ENCODE measurements at places on chromosomes 1 and 21.

DNA sequence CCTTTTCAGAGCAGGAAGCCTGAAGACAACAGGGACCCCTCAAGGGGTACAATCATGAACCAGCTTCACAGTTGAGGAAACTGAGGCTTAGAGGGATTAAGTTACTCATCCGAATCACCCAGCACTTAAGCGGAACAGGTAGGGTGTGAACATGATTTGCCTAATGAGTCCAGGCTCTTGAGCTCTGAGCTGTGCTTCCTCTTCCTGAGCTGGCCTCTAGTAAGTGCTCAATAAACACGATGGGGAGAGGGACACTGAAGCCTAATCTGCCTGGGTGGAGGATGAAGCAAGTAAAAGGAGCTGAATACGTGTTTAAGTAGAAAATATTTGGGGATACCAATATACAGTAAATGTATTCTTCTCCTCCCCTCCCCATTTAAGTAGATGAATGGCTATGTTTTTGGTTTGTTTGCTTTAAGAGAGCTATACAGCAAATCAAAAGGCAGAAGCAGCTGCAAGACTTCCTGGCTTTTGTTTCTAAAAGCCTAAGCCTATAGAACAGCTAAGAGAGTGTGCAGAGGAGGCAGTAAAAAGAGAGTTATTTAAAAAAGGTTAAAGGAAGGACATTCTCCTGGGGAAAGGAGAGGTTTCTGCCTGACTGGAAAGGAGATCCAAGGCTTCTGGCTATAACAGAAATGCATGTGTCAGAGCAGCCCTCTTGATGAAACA, 20.5 kb downstream of the STPG1 start:
- DNase-seq = no peak

GRCh38 chr1:149942207-149942606, 5.5 kb upstream of the MTMR11 start:
- DNase-seq = no peak

DNA sequence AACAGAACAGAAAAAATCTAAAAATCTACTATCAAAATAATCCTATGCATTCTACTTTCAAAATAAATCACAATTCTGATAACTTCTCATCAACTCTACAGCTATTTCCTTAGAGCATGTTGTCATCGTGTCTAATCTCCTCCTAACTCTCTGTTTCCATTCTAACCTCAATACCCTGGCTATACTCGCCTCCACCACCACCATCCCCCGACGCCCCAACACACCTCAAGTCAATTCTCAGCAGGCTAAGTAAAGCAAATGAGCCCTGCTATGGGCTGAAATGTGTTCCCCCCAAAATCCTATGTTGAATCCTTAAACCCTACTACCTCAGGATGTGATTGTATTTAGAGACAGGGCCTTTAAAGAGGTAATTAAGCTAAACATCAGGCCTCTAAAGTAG, 34.6 kb downstream of the NRDC start:
- no peak for DNase-seq

DNA sequence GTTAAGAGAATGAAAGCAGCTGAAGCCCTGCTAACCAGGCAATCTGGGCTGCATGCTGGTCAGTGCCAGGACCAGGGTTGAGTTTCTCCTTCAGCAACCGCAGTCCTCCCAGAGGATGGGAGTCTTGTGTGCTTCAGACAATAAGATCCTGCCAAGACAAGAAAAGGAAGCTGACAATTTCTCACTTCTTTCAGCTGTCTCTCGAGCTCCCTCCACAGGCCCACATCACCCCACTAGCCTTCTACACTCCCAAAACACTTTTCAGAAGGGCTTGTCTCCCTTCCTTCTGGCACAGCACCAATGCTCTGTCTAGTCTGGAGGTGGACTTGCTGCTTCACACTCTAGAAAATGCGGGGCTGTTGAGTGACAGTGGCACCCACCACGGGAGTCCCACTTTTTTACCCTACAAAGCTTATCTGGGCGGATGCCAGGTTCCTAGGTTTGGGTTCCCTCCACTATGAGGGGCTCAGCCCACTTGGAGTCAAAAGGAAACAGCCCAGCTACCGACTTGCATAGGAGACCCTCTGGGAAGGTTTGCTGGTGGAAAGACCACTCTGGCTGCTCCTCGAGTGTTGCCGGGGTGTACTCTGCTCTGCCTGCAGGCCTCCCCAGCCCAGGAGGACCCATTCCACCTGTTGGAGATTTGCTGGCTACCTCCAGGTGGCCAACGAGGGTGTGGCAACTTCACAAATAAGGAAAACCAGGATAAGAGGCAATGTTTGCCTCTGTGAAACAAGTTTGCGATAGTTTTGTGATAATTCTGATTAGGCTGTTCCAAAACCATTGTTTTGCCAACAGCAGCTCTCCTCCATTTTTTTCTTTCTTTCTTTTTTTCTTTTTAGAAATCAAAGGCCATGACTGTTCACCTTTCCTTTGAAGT, 68.9 kb downstream of the TENT5C start:
- no peak for DNase-seq

DNA sequence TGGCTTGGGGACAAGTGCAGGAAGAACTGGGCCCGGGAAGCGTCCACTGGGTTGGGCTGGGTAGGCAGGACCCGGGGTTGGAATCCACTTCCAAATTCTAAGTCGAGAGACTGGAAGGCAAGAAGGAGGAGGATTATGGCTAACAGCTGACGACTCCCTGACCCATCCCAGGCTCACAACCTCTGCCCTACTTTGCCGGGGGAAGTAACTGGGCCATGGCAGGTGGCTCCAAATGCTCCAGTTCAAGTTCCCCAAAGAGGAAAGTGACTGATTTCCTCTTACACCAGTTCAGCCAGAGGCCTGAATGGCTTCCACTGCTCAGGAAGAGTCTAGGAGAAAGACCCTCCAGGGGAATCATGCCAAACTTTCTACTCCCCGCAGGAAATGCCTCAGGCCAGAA, 11.4 kb downstream of the EMC1 start:
- no peak for DNase-seq

DNA sequence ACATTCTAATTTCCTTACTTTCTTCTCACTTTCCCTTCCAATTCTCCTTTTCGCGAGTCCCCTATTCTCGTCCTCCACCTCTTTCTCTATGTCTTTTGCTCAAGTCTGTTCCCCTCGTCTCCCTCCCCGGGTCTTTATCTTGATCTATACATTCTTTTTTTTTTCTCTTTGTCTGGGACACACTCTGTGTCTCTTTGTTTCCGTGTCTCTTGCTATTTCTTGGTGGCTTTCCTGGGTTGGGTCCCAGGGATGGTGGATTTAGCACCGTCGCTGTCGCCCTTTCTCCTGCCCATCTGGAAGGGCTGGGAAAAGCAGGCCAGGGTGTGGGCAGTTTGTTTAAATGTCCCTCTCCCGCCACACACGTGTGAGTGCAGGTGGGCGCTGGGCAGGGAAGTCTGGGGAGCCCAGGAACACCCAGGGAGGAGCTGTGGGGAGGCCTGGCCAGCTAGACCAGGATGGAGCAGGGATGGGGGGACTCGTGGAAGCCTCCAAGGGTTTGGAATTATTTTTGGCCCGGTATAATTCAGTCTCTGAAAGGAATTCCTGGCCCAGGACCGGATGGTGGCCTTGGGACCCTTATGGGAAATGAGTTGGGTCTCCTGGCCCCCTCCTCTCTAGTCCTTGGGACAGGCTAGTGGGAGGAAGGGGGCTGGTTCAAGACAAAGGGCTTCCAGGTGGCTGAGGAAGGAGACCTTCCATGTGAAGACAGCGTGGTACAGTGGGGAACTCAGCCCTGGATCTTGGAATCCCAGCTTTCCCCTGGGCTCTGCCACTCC, 9.5 kb upstream of the ID3 start:
- DNase-seq = no peak

- DNase-seq = no peak
Observed at GRCh38 chr1:182397653-182398393, 2.6 kb downstream of the TEDDM1 start.

DNA sequence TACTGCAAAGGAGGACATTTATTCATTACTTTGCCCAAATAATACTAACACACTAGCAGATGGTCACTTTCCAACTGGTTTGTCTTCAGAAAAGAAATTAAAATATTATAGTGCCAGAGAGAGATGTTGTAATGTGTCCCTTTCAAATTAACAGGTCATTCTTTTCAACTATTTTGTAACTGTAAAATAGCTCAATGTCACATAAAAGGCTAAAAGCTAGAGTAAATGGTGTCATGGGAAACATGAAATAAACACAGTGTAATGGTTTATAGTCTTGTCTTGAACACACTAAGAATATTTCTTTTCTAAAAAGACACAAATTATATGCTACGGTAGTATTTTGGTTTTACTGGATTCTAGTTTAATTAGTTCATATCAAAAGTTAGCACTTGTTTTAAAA, 77.8 kb downstream of the ADGRL2 start:
- no peak for DNase-seq

DNA sequence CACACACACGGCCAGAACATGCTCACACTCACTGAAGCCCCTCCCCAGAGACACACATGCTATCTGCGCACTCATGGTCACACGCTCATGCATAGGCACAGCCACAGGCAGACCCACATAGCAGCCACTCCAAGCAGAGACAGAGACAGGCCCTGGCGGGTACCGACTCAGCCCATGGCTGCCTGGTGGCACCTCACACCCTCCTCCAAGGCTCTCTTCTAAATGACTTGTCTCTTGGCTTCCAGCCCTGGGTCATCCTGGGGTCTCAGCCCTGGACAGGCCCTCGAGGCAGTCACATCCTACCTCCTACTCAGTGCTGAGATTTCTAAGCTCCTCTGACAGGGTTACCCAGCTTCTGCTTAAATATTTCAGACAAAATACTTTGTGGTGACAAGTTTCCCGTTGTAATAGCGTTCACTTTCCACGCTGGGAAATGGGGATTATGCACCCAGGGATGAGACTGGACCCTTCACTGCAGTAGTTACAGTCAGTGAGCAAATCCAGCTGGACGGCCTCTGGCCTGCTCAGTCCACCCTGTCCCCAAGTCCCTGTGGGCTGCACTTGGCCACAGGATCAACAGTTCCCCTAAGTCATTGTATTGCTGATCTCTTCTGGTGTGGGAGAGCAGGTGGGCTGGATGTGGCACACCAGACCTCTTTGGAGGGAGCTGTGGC, 2.9 kb upstream of the NFASC start:
- DNase-seq = no peak

DNA sequence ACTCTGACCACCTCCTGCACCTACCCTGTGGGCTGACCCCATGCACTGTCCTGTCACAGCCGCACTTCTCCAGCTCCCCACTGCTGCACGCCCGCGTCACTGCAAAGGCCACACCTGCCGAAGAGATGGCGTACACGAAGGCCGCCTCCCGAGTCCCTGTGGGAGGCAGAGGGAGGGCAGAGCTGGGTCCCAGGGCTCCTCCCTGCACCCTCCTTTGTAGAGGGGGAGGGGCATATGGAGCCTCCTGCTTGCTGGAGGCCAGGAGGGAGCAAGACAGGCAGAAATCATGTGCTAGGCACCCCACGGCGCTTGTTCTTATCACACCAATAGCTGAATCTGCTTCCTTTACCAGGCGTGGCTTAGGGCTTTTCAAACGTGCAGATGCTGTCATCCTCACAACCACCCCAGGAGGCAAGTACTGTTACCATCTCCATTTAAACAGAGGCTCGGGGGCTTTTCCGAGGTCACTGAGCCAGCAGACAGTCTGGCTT, 21.4 kb downstream of the WNT4 start:
- no peak for DNase-seq

- DNase-seq = no peak
Observed at GRCh38 chr1:79737193-79737592, 730.7 kb upstream of the ADGRL4 start.

GRCh38 chr1:58882322-58882948, 98.6 kb upstream of the JUN start:
- no peak for DNase-seq

DNA sequence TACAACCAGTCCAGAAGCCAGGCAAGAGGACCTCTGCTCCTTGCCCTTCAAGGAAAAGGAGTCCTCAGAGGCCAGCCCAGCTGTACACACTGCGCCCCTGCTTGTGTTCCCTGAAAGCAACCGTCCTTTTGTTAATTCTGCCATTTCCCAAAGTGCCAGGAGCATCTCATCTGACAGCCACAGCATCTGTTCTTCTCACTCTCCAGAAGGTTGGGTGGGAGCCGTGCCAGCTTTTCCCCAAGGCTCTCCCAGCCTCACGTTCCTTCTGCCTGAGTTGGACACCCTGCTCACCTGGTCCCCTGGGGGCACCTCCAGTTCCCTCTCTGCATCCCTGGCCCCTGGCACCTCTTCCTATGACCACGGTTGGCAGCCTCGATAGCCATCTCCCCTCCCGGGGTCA, 10.5 kb upstream of the CNTN2 start:
- DNase-seq = no peak

- no peak for DNase-seq
Observed at GRCh38 chr1:151060007-151060656, at the start of gene MLLT11. Gene MLLT11, plus strand, starts transcription at chr1:151060397. Its CDS starts 6,828 bp downstream, at chr1:151067225.

DNA sequence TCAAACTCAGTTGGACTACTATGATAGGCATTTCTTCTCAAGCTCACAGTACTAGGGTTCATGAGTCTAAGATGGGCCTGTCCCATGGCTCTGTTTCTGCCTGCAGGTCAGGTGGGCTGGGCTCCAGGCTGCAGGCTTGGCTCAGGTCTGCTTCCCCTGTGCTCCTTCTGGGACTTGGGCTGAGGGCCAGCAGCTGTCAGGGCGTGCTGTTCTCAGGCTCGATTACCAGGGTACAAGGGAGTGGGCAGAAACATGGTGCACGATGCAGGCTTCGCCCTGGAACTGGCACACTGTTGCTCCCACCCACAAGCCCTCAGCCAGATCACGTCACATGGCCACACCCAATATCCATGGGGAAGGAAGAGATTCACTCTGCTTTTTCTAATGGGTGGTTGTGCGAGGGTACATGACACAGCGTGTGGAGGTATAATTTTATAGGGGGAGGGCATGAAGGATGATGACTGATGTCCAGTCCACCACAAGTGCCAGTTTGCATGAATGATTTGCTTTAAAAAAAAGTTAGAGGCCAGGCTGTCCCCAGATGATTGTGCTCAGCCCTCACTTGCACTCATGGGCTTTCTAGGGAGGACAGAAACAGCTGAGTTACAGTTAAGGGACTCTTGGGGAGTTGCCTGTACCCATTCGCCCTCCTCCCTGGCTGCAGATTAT, 118.0 kb downstream of the ACTL8 start:
- no peak for DNase-seq

DNA sequence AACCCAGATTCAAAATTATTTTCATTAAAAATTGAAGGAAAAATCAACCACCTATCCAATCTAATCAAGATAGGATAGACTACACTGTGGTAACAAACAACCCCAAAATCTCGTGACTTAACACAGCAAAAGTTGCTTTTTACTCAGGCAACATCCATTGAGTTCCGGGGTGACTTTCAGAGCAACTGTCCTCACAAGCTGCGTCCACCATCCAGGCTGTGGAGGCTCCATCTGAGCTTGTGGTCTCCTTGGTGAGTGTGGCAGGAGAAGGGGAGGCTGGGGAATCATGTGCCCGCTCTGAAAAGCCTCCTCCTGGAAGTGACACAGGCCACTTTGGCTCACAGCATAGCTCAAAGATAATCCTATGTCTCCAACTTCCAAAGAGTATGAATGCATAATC, 52.4 kb downstream of the CD2 start:
- DNase-seq = no peak

GRCh38 chr1:233394860-233395717, 67.6 kb downstream of the MAP3K21 start:
- peak; percentile 50 for DNase-seq

DNA sequence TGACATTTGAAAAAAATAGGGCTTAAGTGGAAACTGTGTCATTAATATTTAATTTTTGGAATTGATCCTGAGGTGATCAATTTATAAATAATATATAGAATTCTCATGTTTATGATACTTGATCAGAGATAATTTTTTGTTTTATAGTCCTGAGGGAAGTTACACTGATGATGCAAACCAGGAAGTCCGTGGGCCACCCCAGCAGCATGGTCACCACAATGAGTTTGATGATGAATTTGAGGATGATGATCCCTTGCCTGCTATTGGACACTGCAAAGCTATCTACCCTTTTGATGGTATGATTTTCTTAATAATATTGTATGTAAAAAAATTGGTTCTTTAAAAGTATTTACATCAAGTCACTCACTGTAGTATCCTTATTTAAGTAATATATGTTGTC, 101.2 kb downstream of the FNBP1L start:
- DNase-seq = no peak
